ENCODE measurements at places on chromosomes 6 and 20.

- DNase-seq = no peak
These were observed 6.6 kb upstream of the TP53RK start for GRCh38 chr20:46695892-46696291.

- no peak for DNase-seq
These were observed 815 bp downstream of the UTRN start for GRCh38 chr6:144285798-144286502.

DNA sequence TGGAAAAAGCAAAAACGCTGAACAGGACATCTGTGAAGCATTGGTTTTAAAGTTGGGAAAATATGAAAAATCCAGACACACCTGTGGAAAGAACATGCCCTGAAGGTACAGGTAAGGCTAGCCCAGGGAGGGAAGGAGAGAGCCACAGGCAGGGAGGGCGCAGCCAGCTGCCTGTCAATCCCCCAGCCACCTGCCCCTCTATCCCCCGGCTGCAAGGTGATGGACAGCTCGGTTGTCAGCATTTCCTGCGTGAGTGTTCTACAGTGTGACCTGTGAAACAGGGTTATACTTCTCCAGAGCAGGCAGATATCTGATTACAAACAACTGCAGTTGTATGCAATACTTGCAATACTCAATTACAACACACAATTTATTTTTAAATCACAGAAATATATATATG, 358.1 kb downstream of the SMOC2 start:
- DNase-seq = no peak

DNA sequence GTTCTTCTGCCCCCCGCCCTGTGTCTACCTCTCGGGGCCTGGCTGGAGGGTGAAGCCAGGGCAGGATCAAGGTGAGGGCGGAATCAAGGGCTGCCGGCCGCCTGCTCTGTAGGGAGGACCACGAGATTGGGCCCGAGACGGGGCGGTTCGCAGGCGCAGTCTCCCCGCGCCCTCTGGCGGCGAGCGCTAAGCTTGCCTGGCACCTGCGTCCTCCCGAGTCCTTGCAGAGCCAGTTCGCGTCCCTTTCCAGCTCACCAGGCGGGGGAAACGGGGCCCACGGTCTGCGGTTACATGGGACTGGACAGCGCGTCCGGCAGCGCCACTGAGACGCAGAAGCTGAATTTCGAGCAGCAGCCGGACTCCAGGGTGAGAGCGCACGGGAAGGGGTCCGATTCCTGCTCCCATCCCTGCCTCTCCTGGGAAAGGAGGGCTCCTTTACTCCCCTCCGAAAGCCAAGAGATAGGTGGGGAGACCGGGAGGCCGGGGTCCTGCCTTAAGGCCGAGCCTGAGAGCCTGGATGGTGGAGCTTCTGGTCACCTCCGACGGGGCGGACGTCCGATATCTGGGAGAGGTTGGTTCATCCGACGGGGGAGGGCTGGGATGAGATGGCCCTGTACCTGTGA, 3.6 kb upstream of the MATN4 start:
- DNase-seq = no peak

GRCh38 chr6:119862719-119863118, 513.2 kb upstream of the MAN1A1 start:
- no peak for DNase-seq

DNA sequence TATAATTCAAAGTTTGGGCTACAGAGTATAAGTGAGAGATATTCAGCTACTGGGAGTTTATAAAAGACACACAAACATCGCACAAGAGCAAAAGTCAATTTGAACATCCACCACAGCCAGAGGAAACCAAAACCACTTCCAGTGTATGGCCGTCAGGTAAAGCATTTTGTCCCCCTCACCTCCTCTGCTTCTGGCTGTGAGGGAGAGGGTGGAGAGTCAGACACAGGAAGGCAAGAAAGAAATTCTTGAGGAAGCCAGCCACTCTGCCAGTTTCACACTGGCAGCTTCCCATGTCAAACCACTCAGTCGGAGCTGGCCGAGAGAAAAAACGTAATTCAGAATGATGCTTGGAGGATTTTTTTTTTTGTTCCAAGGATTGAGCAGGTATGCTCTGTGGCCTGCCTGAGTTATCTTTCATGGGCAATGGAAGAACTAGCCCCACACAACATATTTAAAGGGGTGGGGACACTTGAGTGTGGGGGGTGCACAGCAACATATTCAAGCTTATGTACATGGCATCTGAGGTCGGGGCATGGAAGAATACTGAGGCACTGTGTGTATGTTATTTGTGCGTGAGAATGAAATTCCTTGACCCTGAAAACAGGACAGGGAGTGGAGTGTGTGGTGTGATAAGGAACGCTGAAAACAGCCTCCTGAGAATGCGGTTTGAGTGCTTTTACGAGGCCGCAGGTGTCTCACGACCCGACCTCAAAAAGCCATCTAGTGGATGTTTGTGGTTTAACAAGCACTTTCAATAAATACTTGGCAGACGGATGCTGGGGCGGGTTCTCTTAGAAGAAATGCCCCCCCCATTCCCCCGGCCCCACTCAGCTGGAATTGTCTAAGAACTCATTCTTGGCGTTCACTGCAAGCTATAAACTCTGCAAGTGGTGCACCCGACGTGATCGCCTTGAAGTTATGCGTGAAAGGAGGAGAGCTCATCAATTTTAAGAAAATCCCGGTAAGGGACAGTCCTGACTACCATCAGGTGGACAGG, 27.5 kb upstream of the ZBTB22 start:
- peak; percentile 61 for DNase-seq

DNA sequence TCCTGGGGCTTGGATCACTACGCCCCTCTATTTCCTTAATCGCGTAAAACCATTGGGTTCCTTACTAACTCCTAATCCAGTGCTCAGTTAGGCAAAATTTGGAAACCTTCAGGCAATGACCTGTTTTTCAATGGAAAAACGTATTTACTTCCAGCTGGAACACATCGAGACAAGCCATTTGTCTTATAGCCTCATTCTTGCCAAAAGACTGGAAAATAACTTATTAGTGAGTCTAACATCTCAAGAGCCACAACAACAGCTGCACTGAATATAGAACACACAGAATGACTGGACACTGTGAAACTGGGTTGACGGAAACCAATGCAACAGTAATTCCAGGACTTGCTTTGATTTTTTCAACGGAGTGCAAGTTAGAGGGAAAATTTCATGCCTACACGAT, 125.2 kb upstream of the MAP3K7 start:
- DNase-seq = no peak

- no peak for DNase-seq
These were observed 32.8 kb upstream of the SMIM8 start for GRCh38 chr6:87289571-87289970.

DNA sequence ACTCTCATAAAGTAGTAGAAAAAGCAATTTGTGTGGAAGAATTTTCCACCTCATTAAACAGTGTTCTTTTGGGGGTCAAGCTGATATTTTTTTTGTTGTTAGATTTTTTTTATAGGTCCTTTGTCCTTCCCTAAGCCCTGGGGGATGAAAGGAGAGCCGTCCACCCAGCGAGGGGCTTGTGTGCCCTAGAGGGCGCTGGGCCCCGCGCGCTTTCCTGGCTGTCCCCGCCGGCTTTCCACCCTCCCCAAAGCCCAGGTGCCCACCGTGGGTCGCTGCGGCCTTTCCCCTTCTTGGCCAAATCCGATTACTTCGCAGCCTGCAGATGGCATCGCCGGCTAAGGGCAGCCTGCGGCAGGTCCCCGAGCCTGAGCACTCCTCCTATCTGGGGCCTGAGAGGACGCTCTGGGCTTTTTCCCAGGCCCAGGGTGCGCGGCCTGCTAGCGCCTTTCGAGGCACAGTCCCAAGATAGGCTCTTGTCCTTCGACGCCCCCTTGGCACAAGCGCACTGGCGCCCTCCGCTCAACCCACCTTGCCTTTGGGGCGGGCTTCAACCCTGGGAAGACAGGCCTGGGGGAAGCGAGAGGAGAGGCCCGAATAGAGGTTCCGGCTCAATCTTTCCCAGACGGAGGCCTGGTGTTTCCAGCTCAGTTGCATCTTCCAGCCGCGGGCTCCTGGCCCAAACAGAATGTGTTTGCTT, 33.6 kb downstream of the TFAP2A start:
- DNase-seq = no peak

DNA sequence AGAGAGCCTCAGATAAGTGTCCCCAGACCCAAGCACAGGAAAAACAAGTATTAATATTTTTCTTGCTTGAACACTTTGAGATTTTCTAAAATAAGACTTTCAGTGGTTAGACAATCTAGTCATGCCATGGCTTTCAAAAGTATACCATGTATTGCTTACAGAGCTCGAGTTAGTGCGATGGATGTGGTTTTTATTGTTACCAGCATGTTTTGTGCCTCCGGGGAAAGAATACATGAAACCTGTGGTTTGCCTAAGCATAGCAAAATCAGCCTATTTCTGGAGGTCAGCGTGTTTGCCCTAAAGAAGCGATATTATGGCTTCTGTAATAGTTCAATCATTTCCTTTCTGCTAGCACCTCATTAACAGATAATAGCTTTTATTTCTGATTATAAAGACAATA, 21.6 kb downstream of the RIN2 start:
- no peak for DNase-seq

DNA sequence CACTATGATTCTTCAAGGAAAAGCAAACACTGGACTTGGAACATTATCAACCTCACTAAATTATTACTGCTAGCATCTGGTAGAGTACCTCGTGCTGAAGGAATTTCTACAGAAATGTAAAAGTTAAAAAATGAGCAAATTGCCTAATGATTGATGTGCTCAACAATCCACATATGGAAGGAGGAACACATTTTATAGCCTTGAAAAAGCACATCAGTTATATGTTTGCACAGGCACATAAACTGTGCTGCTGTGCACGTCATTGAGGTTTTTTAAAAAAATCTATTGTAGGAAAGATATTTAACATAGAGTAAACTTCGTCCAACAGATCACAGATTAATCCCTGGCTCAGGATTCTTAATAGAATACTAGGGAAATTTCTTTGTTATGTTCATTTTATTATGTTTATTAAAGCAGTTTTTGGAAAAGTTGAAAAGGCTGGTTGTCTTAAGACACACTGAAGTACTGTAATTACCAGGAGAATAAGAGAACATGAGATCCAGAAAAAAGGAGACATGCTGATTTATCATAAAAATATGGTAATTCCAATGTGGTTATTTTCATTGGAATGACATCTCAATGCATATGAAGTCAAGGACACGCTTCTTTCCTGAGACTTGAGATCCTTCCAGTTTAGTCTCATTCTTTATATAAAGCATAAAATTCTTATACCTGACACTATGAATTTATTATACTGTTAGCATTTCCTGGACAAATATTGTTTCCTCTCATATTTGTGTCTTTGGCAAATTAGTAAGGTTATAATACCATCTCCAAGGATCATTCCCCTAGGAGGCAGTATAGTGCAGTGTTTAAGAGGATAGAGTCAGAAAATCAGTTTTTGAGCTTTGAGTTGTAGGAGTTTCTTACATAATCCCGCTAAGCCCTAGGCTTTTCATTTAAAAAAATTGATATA, 511.1 kb downstream of the TENT5A start:
- DNase-seq = no peak

GRCh38 chr6:26183237-26183580, 96.0 kb downstream of the HFE start:
- DNase-seq = no peak

DNA sequence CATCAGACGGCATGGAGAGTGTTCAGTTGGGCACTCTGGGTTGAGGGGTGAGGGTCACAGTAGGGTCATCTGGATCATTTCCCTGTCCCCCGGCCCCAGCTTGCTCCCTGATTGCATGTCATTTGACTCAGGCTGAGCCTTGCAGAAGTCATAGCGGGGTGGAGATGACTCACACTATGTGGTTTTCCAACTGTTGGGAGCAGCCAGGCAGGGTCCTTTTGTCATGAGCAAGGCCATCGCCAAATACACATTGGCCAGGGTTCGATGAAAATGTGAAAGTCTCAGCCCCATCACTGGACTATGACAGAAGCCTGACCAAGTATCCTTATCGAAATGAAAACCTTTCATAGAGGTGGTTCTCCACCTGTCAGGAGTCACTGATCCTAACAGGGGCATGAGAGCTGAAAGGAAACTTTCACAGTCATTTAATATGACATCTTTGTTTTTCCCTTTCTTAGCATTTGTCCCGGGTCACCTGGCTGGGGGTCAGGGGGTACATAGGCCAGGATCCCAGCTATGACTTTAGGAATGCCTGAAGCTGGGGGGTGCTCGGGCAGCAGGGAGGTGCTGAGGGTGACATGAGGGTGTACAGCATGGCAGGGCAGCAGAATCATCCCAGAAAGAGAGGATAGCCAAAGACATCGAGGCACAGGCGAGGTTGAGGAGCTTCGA, 70.2 kb upstream of the CD93 start:
- DNase-seq = no peak

- DNase-seq = no peak
These were observed 9.1 kb upstream of the ZBTB2 start for GRCh38 chr6:151400473-151400872.

DNA sequence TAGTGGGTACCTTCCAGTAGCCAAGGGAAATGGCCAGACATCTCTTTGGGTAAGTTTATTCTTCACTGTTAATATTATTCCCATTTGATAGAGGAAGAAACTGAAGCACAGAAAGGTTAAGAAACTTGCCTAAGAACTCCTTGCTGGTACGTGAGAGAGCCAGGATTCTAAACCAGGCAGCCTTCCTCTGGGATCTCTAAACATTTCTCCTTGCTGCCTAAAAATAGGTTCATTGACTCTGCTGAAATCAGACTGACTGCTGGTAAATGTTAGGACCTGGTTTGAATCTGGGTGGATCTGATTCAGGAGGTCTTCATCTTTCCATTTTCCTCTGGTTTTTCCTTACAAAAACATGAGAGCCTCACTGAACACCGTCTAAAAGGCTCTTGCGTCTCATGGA, 186.9 kb downstream of the AIG1 start:
- no peak for DNase-seq

- DNase-seq = no peak
These were observed 44.4 kb downstream of the DCDC2 start for GRCh38 chr6:24313251-24314141.

DNA sequence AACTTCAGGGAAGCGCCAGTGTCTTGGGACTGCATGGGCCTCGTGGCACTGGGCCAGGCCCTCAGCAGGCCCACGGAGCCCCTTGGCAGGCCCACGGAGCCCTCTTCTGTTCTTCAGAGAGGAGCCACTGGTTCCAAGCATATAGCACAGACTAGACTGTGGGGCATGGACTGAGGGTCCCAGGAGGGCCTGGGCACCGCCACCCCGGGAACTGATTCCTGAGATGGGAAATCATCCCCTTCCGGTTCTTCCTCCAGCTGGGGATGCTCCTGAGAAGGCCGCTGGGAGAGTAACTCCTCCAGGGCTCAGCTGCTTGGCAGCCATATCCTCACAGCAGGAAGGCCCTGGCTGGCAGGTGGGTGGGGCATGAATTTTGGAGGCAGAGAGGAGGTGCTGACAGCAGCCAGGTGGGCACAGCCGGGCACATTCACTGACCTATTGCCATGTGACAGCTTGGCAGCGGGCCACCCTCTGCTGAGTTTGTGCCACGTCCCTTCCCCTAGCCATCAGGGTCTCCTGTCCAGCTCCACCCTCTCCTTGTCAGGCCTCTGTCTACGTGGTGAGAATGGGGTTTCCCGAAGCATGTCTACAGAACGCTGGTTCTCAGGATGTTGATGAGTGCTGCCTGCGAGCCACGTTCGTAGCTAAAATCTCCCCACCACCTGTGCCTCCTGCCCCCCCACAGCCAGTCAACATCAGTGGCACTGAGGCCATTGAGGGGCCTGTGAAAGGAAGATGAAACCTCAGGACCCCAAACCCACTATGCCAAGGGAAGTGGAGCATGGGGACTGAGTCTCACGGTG, 152.1 kb downstream of the TAF4 start:
- no peak for DNase-seq
